ENCODE measurements at places on chromosomes 7 and 10. TPM values are rescaled to one million over a fixed set of nuclear protein-coding genes. Genes with fewer than 3 reads are reported as not detected.

TUBAL3 gene
- total RNA-seq, result not detected

PLEKHS1 gene
- 0.24 TPM for total RNA-seq

SLC13A1 gene
- total RNA-seq, result not detected

CASTOR2 gene
- total RNA-seq, result 34.9 TPM

CPN1 gene
- not detected for total RNA-seq

AS3MT gene
- 9.9 TPM for total RNA-seq

EGFR gene
- 63.6 TPM for total RNA-seq

TMEM184A gene
- total RNA-seq, result 0.49 TPM

ITIH5 gene
- 1.1 TPM for total RNA-seq

FIS1 gene
- total RNA-seq, result 88.1 TPM

GJD4 gene
- 0.16 TPM for total RNA-seq

NEUROD6 gene
- not detected for total RNA-seq

AGR2 gene
- total RNA-seq, result not detected

GRK5 gene
- total RNA-seq, result 17.0 TPM

ELN gene
- total RNA-seq, result 36.6 TPM

MSS51 gene
- total RNA-seq, result 2.9 TPM

TAF6 gene
- 40.7 TPM for total RNA-seq

FAM241B gene
- not detected for total RNA-seq

SDHAF3 gene
- total RNA-seq, result 4.1 TPM

NAT16 gene
- not detected for total RNA-seq

Measured in hair follicle dermal papilla cell (primary cell).